ENCODE measurements at places on chromosomes 7 and 10. TPM values are rescaled to one million over a fixed set of nuclear protein-coding genes. Genes with fewer than 3 reads are reported as not detected.

Gene TRPV6
- not detected for total RNA-seq

Gene ADRB1
- not detected for total RNA-seq

Gene TAS2R5
- 0.38 TPM for total RNA-seq

Gene RNLS
- total RNA-seq = 6.7 TPM

Gene CADPS2
- total RNA-seq = 20.7 TPM

Gene DCLRE1A
- 4.3 TPM for total RNA-seq

Gene EBF3
- 8.8 TPM for total RNA-seq

Gene SEMA3D
- total RNA-seq = 17.9 TPM

Gene GDF2
- not detected for total RNA-seq

Gene MRLN
- not detected for total RNA-seq

Gene PTN
- 9.3 TPM for total RNA-seq

Gene ACTA2
- 480 TPM for total RNA-seq

Gene SLC29A3
- total RNA-seq = 2.7 TPM

Gene SKIDA1
- total RNA-seq = 0.53 TPM

Gene TUBB8
- not detected for total RNA-seq

Gene PPP1R3C
- 36.7 TPM for total RNA-seq

Gene SPDYE16
- total RNA-seq = 0.12 TPM

Gene LHFPL3
- total RNA-seq = not detected

Gene SUN3
- not detected for total RNA-seq

Gene PRLHR
- not detected for total RNA-seq

Gene AP1S1
- total RNA-seq = 180 TPM

Gene TMEM196
- not detected for total RNA-seq

Gene MMP21
- 0.30 TPM for total RNA-seq

Gene PRKAG2
- 11.7 TPM for total RNA-seq

Gene IRF5
- total RNA-seq = 0.15 TPM

Gene ACADSB
- 3.5 TPM for total RNA-seq

Gene SPDYE8
- total RNA-seq = not detected

Gene ITIH5
- 0.08 TPM for total RNA-seq

Gene DPYSL4
- total RNA-seq = 4.9 TPM

Gene SLC13A1
- total RNA-seq = not detected

Gene HOGA1
- 0.75 TPM for total RNA-seq

Gene ZFYVE27
- 15.2 TPM for total RNA-seq

Gene PAPOLB
- not detected for total RNA-seq
